NCI-H1694 (cell line): ENCODE measurements at places on chromosomes 1 and 21.

- no peak for DNase-seq
Observed at GRCh38 chr1:74592580-74593355, 80.4 kb upstream of the LRRC53 start.

DNA sequence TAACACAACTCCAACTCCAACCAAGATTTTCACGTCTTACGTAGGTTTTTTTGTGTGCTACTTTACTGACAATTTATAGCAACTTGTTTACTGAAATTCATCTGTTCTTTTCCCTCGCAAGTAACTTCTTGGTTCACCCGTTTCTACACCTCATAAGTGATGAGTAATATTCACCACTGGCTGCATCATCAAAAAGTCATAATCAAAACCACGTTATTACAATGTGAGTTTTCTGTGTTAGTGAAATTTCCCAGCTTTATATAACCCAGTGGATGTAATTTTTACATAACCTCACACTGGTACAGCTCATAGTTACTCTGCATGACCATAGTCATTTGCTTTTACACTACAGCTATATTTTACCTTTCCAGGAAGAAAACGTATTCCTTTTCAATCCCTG lies 401.1 kb upstream of the LYPLAL1 start:
- no peak for DNase-seq

GRCh38 chr1:201365251-201365650 lies 12.2 kb downstream of the TNNT2 start:
- no peak for DNase-seq

DNA sequence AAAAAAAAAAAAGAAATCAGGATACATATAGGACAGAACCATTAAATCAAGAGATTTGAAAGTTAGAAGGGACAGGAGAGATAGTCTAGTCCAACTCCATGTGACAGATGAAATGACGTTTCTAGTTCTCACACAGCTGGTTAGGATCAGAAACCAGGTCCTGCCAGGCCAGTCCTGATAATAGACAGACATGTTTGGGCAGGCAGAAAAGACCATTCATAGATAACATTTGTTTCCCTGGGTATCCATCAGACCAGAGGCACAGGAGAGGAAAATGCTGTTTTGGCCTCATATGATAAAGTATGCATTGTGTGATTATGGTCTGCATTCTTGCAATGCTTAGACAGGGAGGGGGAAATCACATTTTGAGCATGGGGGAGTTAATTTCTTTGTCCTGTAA lies 29.3 kb downstream of the ZBTB8B start:
- no peak for DNase-seq

GRCh38 chr1:233080286-233080685 lies 129.9 kb downstream of the NTPCR start:
- DNase-seq, result no peak
